ENCODE measurements at places on chromosomes 16 and 17. TPM values are rescaled to one million over a fixed set of nuclear protein-coding genes. Genes with fewer than 3 reads are reported as not detected.

LRRC36 gene
- not detected for total RNA-seq

WIPF2 gene
- total RNA-seq = 20.3 TPM

DNA sequence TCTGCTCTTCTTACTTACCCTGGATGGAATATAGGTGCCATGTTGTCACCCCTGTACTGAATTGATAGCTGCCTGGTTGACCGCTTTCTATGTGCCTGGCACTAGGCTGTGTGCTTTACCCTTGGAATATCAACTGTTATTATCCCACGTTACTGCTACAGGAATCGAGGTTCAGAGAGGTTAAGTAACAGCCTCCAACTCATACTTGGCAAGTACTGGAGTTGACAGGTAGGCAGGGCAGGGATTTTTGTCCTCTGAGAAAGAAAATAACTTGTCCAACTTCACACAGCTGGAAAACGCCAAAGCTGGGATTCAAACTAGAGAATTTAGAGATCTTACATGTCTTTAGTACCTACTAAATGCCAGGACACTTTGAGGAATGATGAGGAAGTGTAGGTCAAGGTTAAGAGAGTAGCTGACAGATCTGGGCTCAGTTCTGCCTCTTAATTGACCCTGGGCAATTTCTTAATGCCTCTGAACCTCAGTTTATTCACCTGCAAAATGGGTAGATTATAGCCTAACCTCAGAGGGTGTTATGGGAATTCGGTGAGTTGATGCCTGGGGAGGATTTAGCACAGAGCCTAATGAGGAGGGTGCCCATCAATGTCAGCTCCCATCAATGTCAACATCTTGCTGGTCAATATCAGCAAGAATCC lies 25.8 kb downstream of the ITPRIPL2 start:
- DNase-seq = no peak

- no peak for DNase-seq
These were observed 19.8 kb upstream of the MAP3K14 start for GRCh38 chr17:45336390-45337182.

GRCh38 chr16:19655242-19655777 lies 62.7 kb downstream of the KNOP1 start:
- no peak for DNase-seq
